ENCODE measurements at places on chromosomes 11 and 22. TPM values are rescaled to one million over a fixed set of nuclear protein-coding genes. Genes with fewer than 3 reads are reported as not detected.
A peak's percentile ranks its signal among the peaks of the same experiment; 100 is the strongest.

GRCh38 chr11:68839911-68840641 lies 1.6 kb downstream of the CPT1A start:
- no peak for DNase-seq

- DNase-seq, result peak; percentile 13
Observed at GRCh38 chr11:73394416-73395296, 18.5 kb downstream of the RELT start.

DNA sequence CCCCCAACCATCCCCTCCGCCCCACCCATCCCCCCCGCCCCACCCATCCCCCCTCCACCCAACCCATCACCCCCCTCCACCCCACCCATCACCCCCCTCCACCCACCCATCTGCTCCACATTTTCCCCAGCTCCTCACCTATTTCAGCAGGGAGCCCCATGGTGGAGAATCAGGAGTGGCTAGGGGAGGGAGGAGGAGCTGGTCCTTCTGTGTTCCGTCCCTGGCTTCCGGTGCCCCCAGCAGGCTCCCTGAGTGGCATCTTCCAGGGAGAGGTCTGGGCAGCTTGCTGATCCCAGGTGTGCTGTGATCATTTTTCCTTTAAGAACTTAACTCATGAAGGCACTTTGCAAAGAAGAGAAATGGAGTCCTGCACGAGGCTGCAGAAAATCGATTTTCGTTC lies 365.8 kb downstream of the TBC1D22A start:
- no peak for DNase-seq

DNA sequence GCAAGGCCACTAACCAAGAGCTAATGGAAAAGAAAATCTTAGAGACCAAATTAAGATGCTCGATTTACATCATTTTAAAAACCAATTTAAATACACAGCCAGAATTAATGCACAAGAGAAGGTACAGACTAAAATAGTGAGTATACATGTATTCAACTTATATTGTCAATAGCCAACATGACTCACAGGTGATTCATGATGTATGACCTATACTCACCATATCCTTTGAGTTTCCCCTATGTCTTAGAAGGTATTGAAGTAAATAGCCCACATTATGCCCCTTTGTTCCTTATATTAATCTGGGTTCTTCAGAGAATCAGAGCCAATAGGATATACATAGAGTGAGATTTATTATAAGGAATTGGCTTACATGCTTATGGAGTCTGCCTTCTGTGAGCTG lies 97.5 kb upstream of the ANO3 start:
- DNase-seq, result no peak

DNA sequence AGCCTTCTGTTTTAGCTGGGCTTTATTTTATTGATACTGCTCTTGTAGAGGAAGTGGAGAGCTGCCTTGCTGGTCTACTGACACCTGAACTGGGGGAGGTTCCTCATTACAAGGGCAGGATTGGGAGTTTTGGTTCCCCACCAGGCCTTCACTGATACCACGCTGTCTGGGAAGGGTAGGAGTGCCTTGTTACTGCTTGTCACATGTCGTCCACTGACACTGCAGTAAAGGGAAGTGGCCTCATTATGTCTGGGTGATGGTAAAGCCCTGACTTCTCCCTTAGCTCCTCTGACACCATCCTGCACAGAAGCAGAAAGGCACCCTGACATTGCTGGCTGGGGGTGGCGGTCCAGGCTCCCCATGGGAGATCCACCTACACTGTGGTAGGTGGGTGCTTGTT lies 38.7 kb upstream of the ELF5 start:
- DNase-seq, result no peak

- no peak for DNase-seq
Observed at GRCh38 chr11:10320736-10321465, 16.0 kb downstream of the ADM start.

DNA sequence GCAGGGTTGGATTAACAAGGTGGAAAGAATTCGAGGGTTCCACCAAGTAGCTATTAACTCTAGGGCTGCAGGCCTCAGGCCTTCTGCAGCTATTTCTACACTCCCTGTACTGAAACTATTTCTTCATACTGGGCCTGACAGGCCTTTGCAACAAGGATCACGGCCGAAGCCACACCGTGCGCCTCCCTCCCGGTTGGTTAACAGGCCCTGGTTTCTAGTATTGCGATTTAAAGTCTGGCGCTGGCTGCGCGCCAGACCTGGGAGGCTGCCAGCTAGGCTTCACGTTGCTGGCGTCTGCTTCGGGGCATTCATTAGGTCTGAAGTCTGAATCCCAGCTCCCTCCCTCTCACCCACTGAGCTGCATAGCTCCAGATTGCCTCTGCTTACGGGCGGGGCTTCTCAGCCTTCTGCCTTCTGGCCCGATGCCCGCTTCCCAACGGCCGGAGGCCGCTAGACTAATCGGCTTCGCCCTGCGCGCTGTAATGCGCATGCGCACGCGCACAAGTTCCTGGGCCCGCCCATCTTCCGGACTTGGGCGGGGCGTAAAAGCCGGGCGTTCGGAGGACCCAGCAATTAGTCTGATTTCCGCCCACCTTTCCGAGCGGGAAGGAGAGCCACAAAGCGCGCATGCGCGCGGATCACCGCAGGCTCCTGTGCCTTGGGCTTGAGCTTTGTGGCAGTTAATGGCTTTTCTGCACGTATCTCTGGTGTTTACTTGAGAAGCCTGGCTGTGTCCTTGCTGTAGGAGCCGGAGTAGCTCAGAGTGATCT lies 1.6 kb downstream of the LDHA start:
- peak; percentile 98 for DNase-seq

DNA sequence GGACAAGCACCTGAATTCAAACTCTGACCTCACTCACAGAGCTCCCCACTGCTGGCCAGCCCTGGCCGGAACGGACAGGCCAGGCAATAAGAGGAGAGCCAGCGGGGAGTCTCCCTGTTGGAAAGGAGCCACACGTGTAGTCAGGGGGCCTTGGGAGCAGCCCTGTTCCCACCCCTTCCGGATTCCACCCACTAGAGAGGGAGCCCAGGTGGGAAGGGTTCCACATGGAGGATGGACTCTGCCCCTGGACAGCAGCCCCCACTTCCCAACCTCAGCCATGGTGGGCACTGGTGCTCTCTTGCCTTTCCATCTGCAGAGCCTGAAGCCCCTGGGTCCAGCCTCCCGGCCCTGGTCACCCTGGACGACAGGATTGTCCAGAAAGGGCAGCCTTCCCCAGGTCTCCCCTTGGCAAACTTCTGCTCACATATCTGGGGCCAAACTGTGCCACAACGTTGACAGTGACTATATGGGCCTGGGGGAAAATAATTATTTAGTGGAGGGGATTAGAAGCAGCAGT lies 7.5 kb upstream of the APOBEC3A start:
- no peak for DNase-seq

GRCh38 chr11:134272381-134273316 lies 3.5 kb upstream of the GLB1L3 start:
- no peak for DNase-seq

GRCh38 chr22:35517769-35518530 lies 22.7 kb upstream of the RASD2 start:
- no peak for DNase-seq

DNA sequence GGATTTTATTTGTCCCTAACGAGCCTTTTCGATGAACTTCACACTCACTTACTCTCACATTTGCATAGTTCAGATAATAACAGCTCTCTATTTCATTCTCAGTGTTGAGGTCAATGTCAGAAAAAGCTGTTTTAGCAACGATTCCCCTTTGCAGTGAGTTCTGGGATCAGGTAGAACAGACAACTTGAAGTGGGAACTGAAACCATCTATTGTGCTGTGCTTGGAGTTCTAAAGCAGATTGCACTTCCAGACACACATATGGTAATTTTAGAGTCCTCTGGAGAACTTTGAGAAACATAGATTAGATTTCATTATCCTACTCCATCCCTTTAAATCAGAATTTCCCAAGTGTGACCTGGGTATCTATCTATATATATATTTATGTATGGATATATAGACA lies 124.6 kb upstream of the BLID start:
- no peak for DNase-seq

GRCh38 chr11:94563176-94563847 lies 3.9 kb upstream of the PIWIL4 start:
- DNase-seq, result no peak

GRCh38 chr22:23673826-23674690 lies 16.8 kb upstream of the RGL4 start:
- DNase-seq, result no peak

GRCh38 chr11:91790346-91791170 lies 434.1 kb upstream of the FAT3 start:
- DNase-seq, result no peak

DNA sequence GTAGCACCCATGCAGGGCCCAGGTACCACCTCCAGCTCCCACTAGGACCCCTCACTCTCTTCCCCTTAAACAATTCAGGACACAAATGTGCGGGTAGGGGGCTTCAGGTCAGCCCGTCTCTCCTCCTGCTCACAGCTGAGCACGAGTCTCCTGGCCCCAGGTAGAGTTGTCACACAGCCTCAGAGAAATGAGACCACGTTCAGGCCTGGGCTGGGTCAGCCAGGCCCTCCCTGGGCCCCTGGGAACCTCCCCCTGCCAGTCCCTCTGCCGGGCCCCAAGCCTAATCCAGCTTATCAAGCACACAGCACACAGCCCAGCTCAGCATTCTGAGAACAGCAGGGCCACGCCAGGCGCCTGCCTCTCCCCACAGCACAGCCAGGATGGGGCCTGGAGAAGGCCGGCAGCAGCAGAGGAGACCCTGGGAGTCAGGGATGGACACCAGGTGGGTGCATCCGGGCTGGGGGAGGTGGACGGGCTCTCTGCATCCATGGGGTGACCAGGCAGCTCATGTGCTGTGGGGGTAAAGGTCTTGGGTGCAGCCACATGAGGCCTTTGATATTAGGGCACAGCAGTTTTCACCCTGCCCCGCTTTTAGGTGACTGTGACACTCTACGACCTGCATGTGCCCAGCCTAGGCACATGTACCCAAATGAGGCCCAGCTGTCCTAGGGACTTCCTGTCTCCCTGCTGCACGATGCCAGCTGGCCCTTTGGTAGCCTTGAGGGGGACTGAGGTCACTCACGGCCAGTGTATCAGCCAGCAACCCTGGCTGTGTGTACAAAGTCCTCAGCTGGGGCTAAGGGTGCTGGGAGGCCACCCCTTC lies 87.0 kb downstream of the MORC2 start:
- DNase-seq, result no peak

GRCh38 chr11:20351751-20352262 lies 11.7 kb upstream of the HTATIP2 start:
- no peak for DNase-seq

GRCh38 chr11:123653827-123654565 lies 428 bp downstream of the SCN3B start:
- peak; percentile 69 for DNase-seq

DNA sequence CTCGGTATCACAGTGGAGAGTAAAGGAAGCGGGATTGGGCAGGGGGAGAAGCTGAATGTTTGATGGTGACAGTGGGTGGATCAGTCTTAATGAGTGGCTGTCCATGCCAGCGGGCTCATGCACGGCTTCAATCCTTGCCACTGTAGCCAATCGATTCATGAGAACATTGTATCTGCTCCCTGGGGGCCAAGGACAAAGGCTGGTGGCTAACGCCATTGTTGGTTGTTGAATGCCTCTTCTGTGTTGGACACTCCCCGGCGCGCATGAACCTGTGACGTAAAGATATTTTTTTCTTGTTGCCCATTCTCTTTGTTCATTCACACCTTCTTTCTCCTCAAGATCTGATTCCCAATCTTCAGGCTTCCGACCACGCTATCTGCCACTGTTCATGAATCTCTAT lies 20.9 kb upstream of the ATXN10 start:
- DNase-seq, result no peak

DNA sequence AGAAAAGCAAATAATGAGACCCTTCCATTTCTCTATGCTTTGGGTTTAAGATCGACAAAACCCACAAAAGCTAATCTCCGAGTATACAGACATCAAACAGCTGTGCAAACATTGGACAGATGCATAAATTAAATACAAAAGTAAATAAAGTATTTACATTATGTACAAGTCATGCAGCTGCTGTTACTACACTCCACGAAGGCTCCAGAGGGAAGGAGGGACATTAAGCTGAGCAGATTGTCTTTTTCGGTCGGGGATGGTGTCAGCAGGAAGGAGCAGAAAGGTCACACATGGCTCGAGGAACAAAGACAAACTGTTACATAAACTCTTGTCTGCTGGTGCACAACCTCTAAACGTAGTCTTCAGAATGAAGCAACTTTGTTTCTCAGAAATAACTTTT lies 88.8 kb upstream of the BARX2 start:
- DNase-seq, result no peak

GRCh38 chr11:7473717-7474116 lies 11.6 kb upstream of the OLFML1 start:
- DNase-seq, result no peak

GRCh38 chr22:49113758-49114157 lies 713.9 kb downstream of the BRD1 start:
- DNase-seq, result no peak

DNA sequence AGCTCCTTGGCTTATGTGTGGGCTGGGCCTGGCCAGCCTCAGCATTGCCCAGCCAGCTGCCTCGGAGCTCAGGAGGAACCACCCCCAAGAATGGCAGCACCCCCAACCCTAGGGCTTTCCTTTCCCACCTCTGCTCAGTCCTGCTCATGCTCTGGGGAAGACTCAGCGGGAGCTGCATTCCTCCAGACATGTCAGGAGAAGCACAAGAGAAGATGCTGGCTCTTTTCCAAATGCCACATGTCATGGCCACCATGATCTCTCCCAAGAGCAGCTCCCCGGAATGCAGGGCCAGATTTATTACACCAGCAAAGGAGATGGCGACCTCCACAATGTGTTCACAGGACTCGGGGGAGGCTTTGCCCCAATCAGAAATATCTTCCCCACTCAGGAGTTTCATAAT lies 143.7 kb downstream of the PKNOX2 start:
- no peak for DNase-seq

DNA sequence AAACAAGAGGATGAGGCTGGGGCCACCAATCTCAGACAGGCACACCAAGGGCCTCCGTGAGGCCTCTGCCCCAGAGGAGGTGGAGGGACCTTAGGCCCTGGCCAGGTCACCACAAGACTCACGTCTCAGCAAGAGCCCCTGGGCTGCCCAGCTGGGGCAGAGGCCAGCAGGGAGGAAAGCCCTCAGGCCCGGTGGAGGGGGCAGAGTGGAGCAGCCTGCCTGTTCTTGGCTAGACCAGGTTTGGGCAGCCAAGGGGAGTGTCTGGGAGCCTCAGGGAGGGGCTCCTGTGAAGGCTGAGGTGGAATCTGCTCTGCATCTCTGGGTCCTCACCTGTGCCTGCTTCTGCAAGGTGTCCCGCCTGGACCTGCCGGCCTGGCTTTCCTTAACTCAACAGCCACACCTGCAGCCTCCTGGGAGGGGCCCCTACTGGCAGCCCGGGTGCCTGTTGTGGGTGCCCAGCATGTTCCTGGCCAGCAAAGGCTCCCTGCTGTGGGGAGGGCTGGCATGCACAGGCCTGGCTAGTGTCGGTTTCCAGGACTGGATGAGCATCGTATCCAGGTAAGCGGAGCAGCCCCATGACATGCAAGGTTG lies 11.9 kb downstream of the TTLL12 start:
- no peak for DNase-seq

PLAAT3 gene
- total RNA-seq, result 173 TPM

OR10D3 gene
- total RNA-seq, result not detected

TREH gene
- total RNA-seq, result not detected

CCDC88B gene
- 10.6 TPM for total RNA-seq

CPT1B gene
- total RNA-seq, result 201 TPM

All from left cardiac atrium (tissue), 4 donors.